ENCODE measurements at places on chromosomes 1 and 21.

DNA sequence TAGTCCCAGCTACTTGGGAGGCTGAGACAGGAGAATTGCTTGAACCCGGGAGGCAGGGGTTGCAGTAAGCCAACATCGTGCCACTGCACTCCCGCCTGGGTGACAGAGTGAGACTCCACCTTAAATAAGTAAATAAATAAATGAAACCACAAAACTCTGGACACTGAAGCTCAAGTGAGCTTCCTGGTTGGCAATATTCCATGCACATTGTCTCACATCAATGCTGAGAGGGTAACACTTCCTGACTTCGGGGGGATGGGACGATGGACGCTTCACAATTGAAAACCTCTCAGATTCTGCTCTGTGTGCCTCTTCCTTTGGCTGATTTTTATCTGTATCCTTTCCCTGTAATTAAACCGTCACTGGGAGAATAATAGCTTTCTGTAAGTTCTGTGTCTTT, 70.0 kb upstream of the ZNF644 start:
- DNase-seq, result no peak

GRCh38 chr1:220426989-220427388, 100.9 kb upstream of the MARK1 start:
- no peak for DNase-seq

GRCh38 chr1:228351850-228352249, 54.8 kb downstream of the TRIM11 start:
- DNase-seq, result no peak

DNA sequence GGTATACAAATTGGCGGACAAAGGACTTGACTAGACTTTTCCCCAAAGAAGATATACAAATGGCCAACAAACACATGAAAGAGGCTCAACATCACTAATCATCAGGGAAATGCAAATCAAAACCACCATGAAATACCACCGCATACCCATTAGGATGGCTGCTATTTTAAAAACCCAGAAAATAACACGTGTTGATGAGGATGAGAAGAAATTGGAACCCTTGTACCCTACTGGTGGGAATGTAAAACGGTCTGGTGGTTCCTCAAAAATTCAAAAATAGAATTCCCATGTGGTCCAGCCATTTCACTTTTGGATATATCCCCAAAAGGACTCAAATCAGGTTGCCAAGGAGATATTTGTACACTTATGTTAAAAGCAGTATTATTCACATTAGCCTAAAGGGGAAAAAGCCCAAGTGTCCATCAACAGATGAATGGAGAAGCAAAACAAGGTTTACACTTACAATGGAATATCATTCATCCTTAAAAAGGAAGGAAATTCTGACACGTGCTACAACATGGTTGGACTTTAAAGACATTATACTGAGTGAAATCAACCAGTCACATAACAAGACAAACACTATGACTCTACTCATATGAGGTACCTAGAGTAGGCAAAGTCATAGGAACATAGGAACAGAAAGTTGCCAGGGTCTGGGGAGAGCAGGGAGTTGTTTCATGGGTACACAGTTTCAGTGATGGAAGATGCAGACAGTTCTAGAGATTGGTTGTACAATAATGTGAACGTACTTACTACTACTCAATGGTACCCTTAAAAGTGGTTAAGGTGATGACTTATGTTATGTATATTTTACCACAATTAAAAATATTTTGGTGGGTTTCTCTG, 17.0 kb downstream of the CD34 start:
- DNase-seq, result no peak

- DNase-seq, result no peak
Measured at GRCh38 chr1:99751877-99752504, 14.4 kb downstream of the FRRS1 start.

DNA sequence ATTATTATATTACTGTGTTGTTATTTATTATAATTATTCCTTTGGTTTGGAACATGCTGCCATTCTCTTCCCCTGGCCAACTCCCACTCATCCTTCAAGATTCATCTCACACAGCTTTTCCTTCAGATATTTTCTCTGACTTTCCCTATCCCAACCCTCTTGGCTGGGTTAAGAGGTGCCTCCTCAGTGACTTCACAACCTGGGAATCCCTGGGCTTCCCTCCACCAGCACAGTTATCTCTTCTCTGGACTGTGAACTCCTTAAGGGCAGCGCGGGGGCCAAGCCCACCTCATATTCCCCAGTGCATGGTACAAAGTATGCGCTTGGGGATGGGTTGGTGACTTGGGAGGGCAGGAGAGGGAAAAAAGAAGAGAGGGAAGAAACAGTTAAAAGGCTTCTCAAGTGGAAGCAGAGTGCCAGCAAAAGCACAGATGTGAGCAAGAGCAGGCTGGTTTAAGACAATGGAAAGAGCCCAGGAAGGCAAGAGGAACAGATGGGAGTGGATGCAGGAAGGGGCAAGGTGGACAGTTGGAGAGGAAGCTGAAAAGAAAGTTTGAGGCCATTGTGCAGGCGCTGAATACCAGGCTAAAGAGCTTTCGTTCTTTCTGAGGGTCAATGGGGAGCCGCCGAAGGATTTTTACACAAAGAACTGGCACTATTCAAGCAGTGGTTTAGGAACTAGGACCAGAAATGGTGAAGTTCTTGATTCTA, 132.3 kb downstream of the BEND5 start:
- no peak for DNase-seq

- no peak for DNase-seq
Measured at GRCh38 chr1:205015241-205015640, 27.8 kb upstream of the CNTN2 start.

DNA sequence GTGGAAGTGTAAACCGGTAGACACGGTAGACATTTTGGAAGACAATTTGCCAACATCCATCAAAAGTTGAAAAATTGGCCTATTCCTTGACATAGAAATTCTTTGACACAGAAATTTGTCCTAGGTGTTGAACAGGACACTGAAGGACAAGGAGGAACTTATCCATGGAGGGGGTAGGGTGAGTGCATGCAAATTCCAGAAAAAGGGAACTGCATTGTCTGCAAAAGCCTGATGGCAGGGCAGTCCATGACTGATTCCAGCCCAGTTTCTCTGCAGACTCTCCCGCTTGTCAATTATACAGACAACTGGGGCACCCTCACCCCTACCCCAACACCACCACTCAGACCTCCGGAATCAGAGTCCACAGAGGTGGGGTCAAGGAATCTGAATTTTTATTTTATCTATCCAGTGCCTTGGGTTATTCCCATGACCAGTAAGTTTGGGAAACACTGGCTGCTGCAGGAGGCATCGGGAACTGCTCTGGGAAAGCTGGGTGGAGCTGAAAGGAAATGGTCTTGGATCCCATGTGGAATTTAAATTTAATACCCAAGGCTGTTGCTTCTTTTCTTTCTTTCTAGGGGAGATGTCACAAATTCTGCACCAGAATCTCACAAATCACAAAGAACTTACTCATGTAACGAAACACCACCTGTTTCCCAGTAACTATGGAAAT, 103.3 kb upstream of the SLC45A1 start:
- DNase-seq, result no peak

DNA sequence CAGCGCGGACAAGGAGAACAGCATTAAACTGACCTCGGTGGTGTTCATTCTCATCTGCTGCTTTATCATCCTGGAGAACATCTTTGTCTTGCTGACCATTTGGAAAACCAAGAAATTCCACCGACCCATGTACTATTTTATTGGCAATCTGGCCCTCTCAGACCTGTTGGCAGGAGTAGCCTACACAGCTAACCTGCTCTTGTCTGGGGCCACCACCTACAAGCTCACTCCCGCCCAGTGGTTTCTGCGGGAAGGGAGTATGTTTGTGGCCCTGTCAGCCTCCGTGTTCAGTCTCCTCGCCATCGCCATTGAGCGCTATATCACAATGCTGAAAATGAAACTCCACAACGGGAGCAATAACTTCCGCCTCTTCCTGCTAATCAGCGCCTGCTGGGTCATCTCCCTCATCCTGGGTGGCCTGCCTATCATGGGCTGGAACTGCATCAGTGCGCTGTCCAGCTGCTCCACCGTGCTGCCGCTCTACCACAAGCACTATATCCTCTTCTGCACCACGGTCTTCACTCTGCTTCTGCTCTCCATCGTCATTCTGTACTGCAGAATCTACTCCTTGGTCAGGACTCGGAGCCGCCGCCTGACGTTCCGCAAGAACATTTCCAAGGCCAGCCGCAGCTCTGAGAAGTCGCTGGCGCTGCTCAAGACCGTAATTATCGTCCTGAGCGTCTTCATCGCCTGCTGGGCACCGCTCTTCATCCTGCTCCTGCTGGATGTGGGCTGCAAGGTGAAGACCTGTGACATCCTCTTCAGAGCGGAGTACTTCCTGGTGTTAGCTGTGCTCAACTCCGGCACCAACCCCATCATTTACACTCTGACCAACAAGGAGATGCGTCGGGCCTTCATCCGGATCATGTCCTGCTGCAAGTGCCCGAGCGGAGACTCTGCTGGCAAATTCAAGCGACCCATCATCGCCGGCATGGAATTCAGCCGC, 2.5 kb downstream of the S1PR1 start:
- DNase-seq, result no peak

DNA sequence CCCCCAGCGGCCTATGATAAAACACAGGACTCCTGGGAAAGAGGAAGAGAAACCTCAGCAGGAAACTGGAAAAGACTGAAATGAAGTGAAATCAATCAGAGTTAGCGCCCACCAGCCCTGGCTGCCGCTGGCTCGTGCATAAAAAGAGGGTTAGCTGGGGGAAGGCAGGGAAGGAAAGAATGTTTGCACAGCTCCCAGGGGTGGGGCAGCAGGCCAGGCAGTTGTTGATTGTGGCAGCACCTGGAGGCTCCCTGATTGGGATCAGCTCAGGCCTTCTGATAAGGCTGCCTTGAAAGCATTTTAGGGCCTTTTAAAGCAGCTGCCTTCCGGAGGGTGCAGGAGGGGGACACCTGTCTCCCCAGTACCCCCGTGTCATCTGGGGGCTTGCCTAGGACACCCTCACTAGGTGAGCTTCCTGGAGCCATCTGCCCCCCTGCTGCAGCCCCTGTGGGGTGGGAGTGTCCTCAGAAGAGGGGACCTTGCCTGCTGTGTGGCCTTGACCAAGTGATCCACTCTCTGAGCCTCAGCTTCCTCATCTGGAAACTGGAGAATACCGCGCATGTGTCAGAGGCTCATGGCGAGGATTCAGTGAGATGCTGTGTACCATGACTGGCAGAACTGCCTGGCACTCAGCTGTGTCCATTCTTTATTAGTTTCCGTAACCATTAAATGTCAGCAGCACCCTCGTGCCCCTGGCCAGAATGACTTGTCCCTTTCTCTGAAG, 6.6 kb downstream of the EPHB2 start:
- peak; percentile 16 for DNase-seq

DNA sequence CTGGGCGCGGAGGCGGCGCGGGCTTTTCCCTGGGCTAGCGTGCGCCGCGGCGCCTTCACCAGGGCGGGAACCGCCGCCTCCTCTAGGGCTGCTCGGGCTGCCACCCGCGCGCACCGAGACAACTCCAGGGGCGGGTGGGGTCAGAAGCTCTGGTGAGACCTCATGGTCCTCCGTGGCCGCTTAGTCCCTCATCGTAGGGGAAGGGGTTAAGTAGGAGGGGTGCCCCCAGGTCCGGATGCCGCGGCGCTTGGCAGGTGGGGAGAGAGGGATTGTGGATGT, 559 bp downstream of the SERTAD4 start:
- no peak for DNase-seq

GRCh38 chr1:43058056-43058455, 99.4 kb upstream of the SLC2A1 start:
- no peak for DNase-seq
